ENCODE measurements at places on chromosomes 2 and 18.

DNA sequence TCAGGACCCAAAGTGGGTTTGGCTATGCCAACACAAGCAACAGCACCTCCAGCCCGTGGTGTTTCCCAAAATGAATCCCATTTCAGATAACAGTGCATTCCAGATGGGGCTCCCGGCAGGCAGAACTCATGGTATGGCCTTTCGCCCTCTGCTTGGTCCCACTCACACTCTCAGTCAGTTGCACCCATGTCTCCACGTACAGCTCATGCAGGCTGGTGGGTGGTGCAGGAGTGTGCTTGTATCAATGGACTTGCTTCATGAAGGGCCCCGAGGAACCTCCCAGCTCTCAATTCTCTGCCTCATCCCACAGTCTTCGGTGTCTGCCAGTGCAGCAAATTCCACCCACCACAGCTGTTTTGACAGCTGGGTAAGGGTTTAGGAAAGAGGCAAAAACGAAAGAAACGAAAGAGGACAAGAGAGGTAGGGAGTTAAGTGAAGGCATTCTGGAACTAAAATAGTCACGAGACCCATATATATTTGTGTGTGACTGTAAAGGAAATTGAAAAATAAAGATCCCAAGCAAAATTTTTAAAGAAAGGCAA, 278.1 kb downstream of the DCDC2C start:
- H3K36me3 ChIP-seq: no peaks in the 10 kb centered on the region
- DNase-seq: no peak
- H3K4me3 ChIP-seq: no peak overlapping the region

- DNase-seq: no peak
- H3K36me3 ChIP-seq: no peaks in the 10 kb centered on the region
- H3K4me3 ChIP-seq: no peak overlapping the region
- no peak overlapping the region for H3K27ac ChIP-seq
- no peaks in the 10 kb centered on the region for H3K4me1 ChIP-seq
Observed at GRCh38 chr2:133458280-133458679, 110.0 kb downstream of the NCKAP5 start.

- DNase-seq: no peak
- no peak overlapping the region for H3K4me3 ChIP-seq
- H3K27me3 ChIP-seq: no peaks in the 10 kb centered on the region
- H3K36me3 ChIP-seq: no peaks in the 10 kb centered on the region
- no peaks in the 10 kb centered on the region for H3K4me1 ChIP-seq
Observed at GRCh38 chr2:33782395-33783230, 183.5 kb upstream of the FAM98A start.

GRCh38 chr2:147451902-147452515, 392.8 kb upstream of the ACVR2A start:
- peaks cover 11% of the 10 kb centered on the region for H3K4me1 ChIP-seq
- no peaks in the 10 kb centered on the region for H3K27me3 ChIP-seq
- H3K27ac ChIP-seq: no peak overlapping the region

DNA sequence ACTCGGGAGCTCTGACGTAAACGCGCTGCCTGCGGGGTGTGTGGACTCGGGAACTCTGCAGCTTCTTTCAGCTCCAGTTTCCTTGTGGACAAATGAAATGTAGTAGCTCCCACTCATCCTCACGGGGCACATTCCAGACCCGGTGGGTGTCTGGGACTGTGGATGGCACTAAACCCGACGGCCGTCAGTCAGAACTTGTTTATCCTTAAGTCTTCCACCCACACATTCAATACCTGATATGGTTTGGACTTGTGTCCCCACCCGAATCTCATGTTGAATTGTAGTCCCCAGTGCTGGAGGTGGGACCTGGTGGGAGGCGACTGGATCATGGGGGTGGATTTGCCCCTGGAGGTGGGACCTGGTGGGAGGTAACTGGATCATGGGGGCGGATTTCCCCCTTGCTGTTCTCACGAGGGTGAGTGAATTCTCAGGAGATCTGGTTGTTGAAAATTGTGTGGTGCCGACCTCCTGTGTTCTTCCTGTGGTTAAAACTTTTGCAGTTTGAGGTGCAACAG, 81.2 kb upstream of the SNTG2 start:
- no peak overlapping the region for H3K4me3 ChIP-seq
- H3K4me1 ChIP-seq: no peaks in the 10 kb centered on the region
- no peaks in the 10 kb centered on the region for H3K27me3 ChIP-seq
- no peak overlapping the region for H3K27ac ChIP-seq

DNA sequence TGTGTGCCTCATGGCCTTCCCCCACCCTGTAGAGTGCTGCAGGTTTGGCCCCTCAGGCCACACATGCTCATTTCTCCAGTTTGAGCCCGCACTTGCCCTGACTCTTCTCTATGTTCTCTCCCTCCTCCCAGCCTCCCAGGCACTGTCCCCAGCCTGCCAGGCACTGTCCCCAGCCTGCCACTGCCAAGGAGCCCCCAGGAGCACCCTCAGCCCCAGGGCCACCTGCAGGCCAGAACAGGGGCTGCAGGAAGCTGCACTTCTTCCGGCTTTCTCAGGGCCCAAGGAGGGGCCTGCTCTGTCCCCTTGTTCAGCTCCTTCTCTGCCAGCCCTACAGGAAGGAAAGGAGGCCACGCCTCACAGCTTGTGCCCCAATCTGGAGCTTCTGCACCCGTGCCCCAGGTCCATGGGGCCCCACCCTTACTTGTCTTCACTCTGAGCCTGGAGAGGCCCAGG, 31.6 kb downstream of the CYP26B1 start:
- peaks cover 2% of the 10 kb centered on the region for H3K36me3 ChIP-seq
- no peak overlapping the region for H3K27ac ChIP-seq
- H3K27me3 ChIP-seq: no peaks in the 10 kb centered on the region
- no peaks in the 10 kb centered on the region for H3K4me1 ChIP-seq
- no peak overlapping the region for H3K4me3 ChIP-seq

DNA sequence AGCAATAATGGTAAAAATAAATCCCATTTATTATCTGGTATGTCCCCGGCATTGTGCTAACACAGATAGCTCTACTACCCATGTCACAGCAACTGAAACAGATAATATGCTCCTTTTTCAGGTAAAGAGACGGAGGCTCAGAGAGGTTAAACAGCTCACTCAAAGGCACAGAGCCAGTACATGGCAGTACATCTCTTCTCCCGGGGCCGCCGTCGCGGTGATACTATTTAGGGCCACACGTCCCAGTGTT, 693 bp upstream of the PDK1 start:
- H3K36me3 ChIP-seq: peaks cover 12% of the 10 kb centered on the region
- H3K27me3 ChIP-seq: no peaks in the 10 kb centered on the region
- H3K27ac ChIP-seq: no peak overlapping the region
- H3K4me3 ChIP-seq: peak overlapping the region; percentile 91
- peaks cover 11% of the 10 kb centered on the region for H3K4me1 ChIP-seq
- DNase-seq: no peak

DNA sequence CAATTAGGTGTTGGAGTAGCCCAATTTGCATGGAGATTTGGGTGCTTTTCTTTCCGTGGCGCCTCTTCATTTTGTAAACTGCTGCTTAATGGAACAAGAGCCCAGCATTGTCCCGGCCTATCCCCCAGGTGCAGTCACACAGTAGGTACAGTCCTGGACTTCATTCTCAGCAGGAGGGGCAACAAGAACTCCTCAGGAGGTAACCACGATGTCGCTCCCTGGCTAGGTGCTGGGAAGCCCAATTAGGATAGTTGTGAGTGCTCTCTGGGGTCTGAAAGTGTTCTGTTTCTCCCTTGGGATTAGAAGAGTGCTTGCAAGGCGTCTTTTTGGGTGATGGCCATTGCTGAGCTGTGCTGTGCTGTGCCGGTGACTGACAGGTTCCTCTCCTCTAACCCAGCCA, 53.8 kb downstream of the CABLES1 start:
- H3K27ac ChIP-seq: no peak overlapping the region
- no peak for DNase-seq
- no peaks in the 10 kb centered on the region for H3K27me3 ChIP-seq
- no peaks in the 10 kb centered on the region for H3K4me1 ChIP-seq
- peak overlapping the region; percentile 14 for H3K4me3 ChIP-seq
- H3K36me3 ChIP-seq: peaks cover 16% of the 10 kb centered on the region

DNA sequence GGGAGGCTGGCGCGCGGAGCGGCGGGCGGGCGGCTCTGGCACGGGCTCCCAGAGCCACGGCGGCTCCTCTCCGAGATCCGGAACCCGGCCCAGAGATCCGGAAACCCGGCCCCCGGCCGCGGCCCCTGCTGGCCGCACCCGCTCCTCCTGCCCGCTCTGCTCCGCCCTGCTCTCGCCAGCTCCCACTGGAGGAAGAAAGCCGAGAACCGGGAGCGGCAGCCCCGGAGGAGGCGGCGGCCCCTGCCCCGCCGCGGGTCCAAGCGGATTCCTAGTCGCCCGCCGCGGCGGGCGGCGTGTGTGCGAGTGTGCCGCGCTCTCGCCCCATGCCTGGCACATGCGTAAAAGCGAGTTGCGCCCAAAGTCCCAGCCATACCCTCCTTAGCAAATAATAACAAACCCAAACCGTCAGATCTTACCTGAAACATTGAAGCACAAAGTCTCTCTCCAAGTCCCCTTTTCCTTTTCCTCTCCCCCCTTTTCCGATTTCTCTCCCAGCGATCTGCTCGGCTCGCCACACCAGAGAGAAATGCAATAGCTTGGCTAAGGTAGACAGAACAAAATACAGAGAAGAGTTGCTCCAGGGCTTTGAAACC, 108.7 kb upstream of the KCTD1 start:
- no peak overlapping the region for H3K27ac ChIP-seq
- H3K27me3 ChIP-seq: peaks cover 7% of the 10 kb centered on the region
- DNase-seq: peak; percentile 55
- H3K4me3 ChIP-seq: peak overlapping the region; percentile 84
- peaks cover 3% of the 10 kb centered on the region for H3K4me1 ChIP-seq

DNA sequence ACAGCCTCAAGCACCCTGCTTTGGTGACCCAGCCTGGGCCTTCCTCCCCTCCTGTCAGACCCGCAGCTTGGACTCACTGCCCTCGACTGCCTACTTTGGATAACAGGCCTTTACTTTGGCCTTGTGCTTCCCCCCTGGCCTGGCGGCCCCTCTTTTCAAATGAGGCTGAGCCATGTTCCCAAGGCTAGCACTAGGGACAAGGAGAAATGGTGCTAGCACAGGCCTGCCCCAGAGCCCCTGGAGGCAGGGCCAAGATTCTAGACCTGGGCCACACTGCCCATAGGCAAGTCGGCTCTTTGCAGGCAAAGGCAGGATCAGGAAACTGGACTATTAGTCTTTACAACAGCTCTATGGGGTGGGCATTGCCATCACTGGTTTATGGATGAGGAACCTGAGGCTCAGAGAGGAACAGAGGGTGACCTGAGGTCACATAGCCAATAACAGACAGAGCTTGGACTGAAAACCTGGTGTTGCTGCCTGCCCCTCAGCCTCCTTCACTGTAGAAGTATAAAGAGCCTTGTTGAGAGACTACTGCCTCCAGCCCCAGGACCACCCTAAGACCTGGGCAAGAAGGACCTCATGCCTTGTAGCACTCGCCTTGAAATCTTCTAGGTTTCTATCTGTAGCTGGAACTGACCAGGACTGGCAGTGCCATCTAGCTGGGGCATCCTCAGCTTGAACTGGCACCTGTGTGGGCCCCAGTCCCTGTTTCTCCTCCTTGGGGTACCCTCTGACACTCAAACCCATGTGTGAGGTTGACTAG, 266.3 kb downstream of the DYSF start:
- peaks cover 2% of the 10 kb centered on the region for H3K36me3 ChIP-seq
- no peak overlapping the region for H3K27ac ChIP-seq
- H3K27me3 ChIP-seq: no peaks in the 10 kb centered on the region

- H3K27ac ChIP-seq: no peak overlapping the region
- no peaks in the 10 kb centered on the region for H3K4me1 ChIP-seq
- no peak overlapping the region for H3K4me3 ChIP-seq
- H3K27me3 ChIP-seq: no peaks in the 10 kb centered on the region
- no peak for DNase-seq
Observed at GRCh38 chr2:73935641-73936040, 9.0 kb downstream of the DGUOK start.

DNA sequence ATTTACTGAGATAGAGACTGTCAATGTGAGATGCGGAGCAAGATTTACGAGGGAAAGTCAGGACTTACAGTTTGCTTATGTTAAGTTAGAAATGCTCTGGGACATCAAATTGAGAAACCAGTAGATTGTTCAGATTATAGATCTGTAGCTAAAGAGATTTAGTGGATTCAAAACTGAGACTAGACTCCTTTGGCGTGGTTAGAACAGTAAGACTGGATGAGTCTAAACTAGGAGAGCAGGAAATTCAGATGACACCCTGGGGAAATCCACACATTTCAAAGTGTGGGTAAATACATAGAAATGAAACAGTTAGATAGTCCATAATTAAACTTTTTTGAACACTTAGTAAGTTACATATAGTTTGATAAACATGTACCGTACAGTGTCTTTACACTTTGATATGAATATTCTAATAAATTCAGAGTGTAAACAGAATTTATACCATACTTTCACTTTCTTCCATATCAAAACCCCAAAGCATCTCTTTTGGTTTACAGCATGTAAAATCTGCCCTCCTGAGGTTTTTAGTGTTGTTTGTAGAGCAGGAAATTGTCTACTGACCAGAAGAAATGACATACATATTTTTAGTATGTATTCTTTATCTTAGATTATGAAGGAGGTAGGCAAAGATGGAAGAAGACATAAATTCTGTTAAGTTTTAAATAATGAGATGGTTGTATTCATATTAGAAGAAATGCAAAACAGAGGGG, 231.5 kb downstream of the NYAP2 start:
- H3K27me3 ChIP-seq: no peaks in the 10 kb centered on the region
- no peaks in the 10 kb centered on the region for H3K4me1 ChIP-seq
- H3K4me3 ChIP-seq: no peak overlapping the region
- no peak for DNase-seq
